ENCODE measurements at places on chromosomes 2 and 18. TPM values are rescaled to one million over a fixed set of nuclear protein-coding genes. Genes with fewer than 3 reads are reported as not detected.

GRCh38 chr2:237061356-237061755, 24.3 kb upstream of the COPS8 start:
- peaks cover 6% of the 10 kb centered on the region for H3K4me1 ChIP-seq
- no peak overlapping the region for H3K27ac ChIP-seq
- H3K36me3 ChIP-seq: no peaks in the 10 kb centered on the region
- H3K27me3 ChIP-seq: peaks cover 14% of the 10 kb centered on the region

DNA sequence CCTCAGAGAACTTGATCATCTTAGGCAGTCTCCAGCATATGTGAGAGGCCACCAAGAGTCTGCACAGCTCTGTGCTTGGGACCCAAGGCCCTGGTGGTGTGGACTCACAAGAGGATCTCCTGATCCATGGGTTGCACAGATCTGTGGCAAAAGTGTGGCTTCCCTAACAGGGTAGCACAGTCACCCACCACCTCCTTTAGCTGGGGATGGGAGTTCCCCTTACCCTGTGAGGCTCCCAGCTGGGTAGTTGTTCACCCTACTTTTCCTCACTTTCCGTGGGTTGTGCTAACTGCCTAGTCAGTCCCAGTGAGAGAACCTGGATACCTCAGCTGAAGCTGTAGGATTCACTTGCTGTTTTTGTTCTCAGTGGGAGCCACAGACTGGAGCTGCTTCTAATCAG, 123.7 kb downstream of the FTCDNL1 start:
- peaks cover 49% of the 10 kb centered on the region for H3K27me3 ChIP-seq
- H3K27ac ChIP-seq: no peak overlapping the region
- DNase-seq: no peak
- no peaks in the 10 kb centered on the region for H3K4me1 ChIP-seq
- no peak overlapping the region for H3K4me3 ChIP-seq
- H3K36me3 ChIP-seq: peaks cover 10% of the 10 kb centered on the region

CLIP4 gene
- total RNA-seq: 41.6 TPM

DNA sequence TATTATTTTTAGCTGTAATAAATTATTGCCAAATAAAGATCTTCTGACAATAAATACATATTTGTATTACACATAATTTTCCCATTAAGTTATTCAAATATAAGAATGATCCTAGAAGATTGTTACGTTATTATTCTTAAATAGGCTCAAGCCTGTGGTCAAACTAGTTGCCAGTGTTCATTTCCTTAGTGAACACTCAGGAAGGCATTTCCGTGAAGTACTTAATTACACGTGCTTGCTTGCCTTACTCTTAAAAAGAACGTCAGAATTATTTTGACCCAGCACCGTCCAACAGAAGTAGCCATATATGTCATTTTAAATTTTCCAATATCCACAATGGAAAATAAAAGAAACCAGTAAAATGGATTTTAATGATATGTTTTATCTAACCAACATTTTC, 249.8 kb downstream of the TXNL1 start:
- H3K4me1 ChIP-seq: no peaks in the 10 kb centered on the region
- H3K27me3 ChIP-seq: no peaks in the 10 kb centered on the region
- no peak for DNase-seq
- H3K4me3 ChIP-seq: no peak overlapping the region
- no peaks in the 10 kb centered on the region for H3K36me3 ChIP-seq
- H3K27ac ChIP-seq: no peak overlapping the region

DNA sequence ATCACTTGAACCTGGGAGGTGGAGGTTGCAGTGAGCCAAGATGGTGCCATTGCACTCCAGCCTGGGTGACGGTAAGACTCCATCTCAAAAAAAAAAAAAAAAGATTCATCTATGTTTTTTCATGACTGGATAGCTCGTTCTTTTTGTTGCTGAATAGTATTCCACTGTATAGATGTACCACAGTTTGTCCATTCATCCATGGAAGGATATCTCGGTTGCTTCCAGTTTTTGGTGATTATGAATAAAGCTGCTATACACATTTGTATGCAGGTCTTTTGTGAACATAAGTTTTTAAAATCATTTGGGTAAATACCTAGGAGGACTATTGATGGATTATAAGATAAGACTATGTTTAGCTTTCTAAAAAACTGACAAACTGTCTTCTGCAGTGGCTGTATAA, 90.8 kb downstream of the ACOXL start:
- peaks cover 3% of the 10 kb centered on the region for H3K36me3 ChIP-seq
- no peak for DNase-seq
- no peak overlapping the region for H3K27ac ChIP-seq

DNA sequence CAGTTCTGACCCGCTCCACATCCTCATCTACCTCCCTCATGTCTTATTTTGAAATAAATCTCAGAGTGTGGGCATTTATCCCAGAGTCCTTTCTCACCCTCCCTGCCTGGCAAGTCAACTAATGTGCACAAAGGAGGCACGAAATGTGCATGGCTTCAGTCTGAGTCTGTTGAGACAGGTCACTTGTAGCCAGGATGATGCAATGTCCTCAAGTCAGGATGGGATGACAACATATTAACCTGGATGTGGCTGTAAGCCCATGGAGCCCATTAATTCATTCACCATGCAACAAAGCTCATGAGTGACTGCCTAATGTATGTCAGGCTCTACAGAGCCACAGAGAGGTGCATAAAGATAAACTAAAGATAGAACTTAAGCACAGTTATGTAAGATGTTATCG, 34.5 kb downstream of the KCNG3 start:
- no peak for DNase-seq
- no peaks in the 10 kb centered on the region for H3K4me1 ChIP-seq
- peaks cover 38% of the 10 kb centered on the region for H3K27me3 ChIP-seq
- no peak overlapping the region for H3K4me3 ChIP-seq

DNA sequence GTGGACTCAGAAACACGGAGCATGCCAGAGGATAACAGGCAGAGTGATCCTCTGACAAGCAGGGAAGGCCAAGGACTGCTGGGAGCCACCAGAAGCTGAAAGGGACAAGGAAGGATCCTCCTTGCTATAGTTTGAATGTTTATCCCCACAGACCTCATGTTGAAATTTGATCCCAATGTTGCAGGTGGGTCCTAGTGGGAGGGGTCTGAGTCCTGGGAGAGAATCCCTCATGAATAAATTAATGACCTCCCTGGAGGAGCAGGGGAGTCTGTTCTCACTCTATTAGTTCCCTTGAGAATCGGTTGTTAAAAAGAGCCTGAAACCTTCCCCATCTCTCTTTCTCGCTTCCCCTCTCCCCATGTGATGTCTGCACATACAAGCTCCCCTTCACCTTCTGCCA, 124.4 kb downstream of the FBXO15 start:
- DNase-seq: no peak
- no peak overlapping the region for H3K27ac ChIP-seq
- no peak overlapping the region for H3K4me3 ChIP-seq
- H3K36me3 ChIP-seq: peaks cover 2% of the 10 kb centered on the region
- H3K4me1 ChIP-seq: no peaks in the 10 kb centered on the region
- peaks cover 68% of the 10 kb centered on the region for H3K27me3 ChIP-seq
